Activated CD8-positive, alpha-beta memory T cell treated with anti-CD3 and anti-CD28 coated beads for 36 hours (primary cell): ENCODE measurements at places on chromosomes 7 and 10. TPM values are rescaled to one million over a fixed set of nuclear protein-coding genes. Genes with fewer than 3 reads are reported as not detected.

Gene SEMA3E
- total RNA-seq: not detected

Gene HOXA10
- total RNA-seq: not detected

Gene BUD23
- 112 TPM for total RNA-seq

Gene NOS3
- total RNA-seq: 9.7 TPM

Gene HGF
- total RNA-seq: not detected

Gene HKDC1
- not detected for total RNA-seq

Gene CCL24
- not detected for total RNA-seq

Gene PTF1A
- total RNA-seq: not detected
